ENCODE measurements at places on chromosomes 3 and 15.

DNA sequence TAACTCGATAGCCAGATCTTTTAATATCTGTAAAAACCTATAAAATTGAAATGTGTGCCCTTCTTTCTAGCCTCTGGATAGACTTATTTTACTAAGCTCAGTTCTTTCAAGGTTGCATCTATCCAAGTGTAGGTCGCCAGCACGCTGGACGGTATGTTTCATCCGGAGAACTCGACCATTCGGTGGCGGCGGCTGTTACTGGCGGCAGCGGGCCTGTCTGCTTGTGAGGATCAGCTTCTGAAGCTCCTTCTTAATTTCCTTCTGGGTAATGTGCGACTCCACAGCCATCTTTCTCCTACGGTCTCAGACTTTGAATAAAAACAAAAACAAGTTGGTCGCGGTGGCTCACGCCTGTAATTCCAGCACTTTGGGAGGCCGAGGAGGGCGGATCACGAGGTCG is 4.1 kb downstream of the PP2D1 start:
- no peak for DNase-seq

- DNase-seq: no peak
These were observed 129.6 kb upstream of the CNTN6 start for GRCh38 chr3:963255-963654.

- no peak for DNase-seq
These were observed 120.7 kb upstream of the WNT5A start for GRCh38 chr3:55607844-55608243.

DNA sequence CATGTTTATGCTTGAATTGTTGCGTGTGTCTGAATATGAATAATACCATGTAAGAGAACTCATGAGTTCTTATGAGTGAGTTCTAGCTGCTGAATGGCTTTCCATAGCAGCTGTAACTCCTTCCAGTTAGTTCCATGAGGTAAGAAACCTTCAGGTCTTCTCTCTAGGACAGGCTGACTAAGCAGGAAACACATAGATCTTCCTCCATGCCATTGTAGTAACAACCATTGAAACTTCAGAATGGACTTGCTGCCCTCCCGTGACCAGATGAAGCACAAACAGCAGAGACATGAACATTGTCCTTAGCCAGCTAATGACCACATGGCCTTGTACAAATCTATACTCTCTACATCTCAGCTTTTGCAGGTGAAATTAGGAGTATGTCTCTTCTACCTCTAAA is 200.0 kb downstream of the ZNF385D start:
- no peak for DNase-seq

- DNase-seq: no peak
These were observed 23.4 kb downstream of the RHOA start for GRCh38 chr3:49388289-49388820.

DNA sequence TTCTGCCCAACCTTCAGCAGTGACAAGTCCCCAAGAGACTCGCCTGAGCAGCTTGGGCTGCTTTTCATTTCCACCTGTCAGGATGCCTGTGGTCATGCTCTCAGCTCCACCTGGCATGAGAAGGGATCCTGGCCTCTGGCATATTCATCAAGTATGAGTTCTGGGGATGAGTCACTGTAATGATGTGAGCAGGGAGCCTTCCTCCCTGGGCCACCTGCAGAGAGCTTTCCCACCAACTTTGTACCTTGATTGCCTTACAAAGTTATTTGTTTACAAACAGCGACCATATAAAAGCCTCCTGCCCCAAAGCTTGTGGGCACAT is 3.5 kb downstream of the MYD88 start:
- no peak for DNase-seq

Measured in neural crest cell (in vitro differentiated cells).